ENCODE measurements at places on chromosomes 5 and 9.

- DNase-seq, result no peak
Measured at GRCh38 chr9:34154057-34154456, 24.8 kb upstream of the UBAP1 start.

GRCh38 chr5:98483301-98483685, 290.2 kb upstream of the RGMB start:
- DNase-seq, result peak; percentile 84

DNA sequence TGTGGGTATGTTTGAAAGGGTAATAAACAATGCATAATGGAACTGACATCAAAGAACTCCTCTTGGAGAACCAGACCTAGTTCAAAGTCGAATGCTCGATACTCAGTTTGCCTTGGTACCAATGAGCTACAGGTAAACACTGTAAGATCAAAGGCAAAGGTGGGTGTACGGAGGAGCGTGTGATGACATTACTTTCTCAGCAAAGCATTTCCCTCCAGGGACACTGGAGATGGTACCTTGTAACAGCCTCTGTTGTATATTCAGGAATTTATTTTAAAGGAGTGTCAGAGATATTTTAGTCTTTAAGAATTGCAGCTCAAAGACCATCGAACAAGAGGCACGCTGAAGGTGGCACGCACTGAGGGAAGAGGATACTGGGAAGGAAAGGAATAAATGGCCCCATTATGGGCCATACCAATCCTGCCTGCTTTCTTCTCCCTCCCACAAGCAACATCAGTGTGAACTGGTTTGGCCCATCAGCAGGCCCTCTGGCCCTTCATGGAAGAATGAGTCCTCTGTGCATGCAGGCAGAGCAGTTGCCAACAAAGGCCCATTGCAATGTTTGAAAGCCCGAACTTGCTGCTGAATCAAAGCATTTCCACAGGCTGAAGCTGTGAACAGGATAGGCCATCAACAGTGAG, 410.2 kb downstream of the ACTL7B start:
- no peak for DNase-seq

GRCh38 chr5:119071561-119071995, 691 bp downstream of the DMXL1 start:
- DNase-seq, result no peak

GRCh38 chr5:38265546-38266179, 7.3 kb downstream of the EGFLAM start:
- peak; percentile 61 for DNase-seq

DNA sequence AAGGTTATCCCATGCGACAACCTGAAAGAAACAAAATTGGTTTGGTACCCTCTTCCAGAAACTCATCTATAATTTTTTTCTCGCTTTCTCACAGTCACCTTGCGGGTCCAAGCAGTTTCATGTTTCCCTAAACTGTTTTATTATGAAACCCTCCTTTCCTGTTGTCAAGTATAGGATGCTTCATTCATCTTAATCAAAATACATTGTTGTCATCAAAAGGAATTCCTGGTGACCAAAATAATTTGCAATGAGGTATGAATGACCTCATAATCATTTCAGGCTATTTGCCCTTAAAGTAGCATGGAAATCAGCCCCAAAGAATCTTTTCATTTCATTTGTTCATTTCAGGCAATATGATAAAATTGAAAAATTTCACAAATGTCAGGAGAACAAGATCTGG, 503.0 kb downstream of the SPATA31D1 start:
- peak; percentile 54 for DNase-seq

- no peak for DNase-seq
Measured at GRCh38 chr5:141771562-141771961, 89.5 kb upstream of the ARAP3 start.

GRCh38 chr9:15882883-15883282, 330.0 kb downstream of the CCDC171 start:
- no peak for DNase-seq

DNA sequence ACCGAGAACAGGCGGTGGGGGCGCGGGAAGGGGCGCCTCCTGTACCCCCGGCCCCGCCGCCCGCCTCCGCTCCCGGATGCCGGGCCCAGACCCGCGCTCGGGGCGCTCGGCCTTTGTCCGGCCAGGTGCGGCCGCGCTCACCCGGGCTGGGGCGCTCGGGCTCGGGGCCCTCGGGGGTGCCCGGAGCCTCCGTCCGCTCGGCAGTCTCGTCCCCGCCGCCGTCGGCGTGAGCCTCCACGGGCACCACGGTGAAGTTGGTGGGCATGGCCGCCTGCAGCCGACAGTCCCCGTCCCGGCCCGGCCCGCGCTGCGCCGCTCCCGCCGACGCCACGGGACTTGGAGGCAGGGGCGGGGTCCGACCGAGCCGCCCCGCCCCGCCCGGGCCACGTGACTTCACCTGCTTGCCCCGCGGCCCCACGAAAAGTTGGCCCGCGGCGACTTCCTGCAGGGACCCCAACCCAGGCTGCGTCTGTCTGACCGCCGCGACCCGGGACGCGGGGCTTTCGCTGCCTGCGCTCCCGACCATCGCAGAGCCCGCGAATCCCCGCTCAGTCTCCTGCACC, at the start of gene SLC12A7:
Gene SLC12A7, minus strand, starts transcription at position 337 of the 563 bp plus-strand sequence. Its CDS starts 72 bp downstream, at position 265.
- DNase-seq, result no peak

GRCh38 chr5:36298552-36298951, 3.1 kb downstream of the RANBP3L start:
- peak; percentile 30 for DNase-seq

DNA sequence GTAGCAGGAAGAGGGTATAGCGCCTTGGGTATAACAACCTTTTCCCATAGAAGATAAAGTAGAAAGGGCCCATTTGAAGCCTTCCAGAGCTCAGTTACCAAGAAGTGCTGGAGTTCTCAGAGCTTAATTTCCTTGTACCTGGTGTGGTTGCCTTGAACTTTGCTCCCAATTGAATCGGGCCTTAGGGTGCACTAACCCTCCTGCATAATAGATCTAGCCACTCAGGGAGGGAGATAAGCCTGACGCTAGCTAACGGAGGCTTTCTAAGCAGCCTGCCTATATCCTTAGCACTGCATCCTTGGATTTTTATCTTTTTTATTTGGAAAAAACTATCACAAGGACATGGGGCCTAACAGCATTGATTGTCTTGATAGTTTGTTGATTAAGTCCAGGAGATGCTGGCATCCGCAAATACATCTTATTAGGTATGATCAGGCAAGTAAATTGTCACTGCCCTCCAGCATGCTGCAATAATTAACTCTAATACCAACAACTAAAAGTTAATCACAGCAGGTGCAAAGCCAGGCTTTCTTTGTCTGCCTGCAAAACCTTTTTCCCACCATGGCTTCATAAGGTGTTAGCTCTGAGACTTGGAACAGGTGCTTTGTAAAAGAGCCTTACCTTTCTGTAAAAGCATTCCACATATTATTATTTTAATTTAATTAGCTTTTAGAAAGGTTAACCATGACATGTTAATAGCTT, 199.4 kb downstream of the SREK1 start:
- DNase-seq, result no peak

DNA sequence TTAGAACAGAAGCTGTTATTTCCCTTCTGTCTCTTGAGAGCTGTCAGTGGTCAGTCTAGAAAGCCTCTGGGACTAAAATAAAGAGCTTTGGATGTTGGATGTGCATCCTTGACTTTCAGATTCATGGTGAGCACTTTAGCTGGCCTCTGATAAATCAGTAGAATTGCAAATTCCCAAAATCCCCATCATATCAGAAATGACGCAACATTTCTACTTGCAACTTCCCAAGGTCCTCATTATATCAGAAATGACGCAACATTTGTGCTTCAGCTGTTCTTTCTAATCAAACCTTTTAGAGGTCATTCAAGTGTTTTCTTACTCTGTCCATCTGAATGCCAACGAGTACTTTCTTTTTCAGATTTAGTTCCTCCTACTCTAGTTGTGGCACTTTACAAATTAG, 167.3 kb upstream of the MOCS2 start:
- peak; percentile 90 for DNase-seq

- DNase-seq, result peak; percentile 1
Measured at GRCh38 chr5:175059687-175060211, 335.4 kb downstream of the MSX2 start.

DNA sequence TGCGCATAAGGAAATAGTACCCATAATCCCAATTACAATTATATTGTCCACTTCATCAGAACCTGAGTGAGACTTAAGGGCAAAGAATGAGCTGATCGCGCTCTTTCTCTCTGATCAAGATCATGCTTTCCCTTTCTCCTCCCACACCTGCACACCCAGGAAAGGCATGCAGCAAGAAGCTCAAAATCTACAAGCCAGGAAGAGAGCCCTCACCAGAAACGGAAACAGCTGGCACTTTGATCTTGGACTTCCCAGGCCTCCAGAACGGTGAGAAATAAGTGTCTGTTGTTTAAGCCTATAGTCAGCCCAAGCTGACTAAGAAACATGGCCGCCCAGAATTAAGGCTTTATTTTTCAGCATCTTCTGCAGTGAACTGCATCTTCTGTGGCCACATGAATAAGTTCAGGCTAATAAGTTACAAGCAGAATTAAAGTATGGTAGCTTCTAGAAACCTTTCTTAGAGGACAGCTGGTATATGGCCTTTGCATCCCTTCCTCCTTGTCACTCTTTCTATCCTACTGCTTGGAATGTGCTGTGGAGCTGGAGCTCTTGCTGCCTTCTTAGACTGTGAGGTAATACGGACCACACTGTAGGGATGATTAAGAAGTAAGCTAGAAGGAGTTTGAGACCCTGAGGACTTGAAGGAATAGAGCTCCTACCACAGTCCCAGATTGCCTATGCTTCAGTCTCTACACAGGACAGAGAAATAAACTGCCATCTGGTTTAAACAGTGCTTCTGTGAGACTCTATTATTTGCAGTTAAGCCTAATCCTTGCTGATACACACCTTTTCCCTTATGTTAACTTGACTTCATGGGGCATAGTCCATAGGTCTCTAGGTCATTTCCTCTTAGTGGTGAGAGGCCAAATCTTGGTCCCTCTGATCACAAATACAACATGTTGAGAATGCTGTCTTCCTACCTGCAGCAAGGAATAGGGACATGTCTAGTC, 17.2 kb downstream of the OR2S2 start:
- DNase-seq, result no peak

GRCh38 chr5:95739857-95740256, 8.7 kb downstream of the RHOBTB3 start:
- no peak for DNase-seq

DNA sequence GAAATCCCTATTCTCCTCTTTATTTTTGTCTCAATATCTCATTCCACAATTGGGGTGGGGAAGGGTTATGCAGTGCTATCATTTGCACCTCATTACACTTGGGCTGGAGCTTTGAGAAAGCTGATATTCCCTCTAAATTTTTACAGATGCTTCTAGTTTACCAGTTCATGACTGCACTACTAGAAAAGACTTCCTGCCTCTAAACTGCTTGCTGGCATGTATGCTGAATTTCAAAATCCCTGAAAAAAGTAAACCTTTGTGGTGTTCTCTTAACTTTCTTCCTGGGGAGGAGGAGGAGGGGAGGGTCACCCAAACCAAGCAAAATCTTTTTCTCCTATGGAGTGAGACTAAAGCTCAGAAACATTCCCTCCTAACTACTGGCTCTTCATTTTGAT, 45.1 kb downstream of the BNC2 start:
- peak; percentile 57 for DNase-seq

GRCh38 chr5:16666130-16666882, 49.5 kb upstream of the RETREG1 start:
- DNase-seq, result no peak

All from fibroblast of the aortic adventitia (primary cell).